Endothelial cell (in vitro differentiated cells): ENCODE measurements at places on chromosomes 1 and 21. TPM values are rescaled to one million over a fixed set of nuclear protein-coding genes. Genes with fewer than 3 reads are reported as not detected.

FBXO2 gene
- total RNA-seq, result 1.6 TPM

GRCh38 chr1:12406211-12407021 is 176.6 kb downstream of the VPS13D start:
- DNase-seq, result no peak

DNA sequence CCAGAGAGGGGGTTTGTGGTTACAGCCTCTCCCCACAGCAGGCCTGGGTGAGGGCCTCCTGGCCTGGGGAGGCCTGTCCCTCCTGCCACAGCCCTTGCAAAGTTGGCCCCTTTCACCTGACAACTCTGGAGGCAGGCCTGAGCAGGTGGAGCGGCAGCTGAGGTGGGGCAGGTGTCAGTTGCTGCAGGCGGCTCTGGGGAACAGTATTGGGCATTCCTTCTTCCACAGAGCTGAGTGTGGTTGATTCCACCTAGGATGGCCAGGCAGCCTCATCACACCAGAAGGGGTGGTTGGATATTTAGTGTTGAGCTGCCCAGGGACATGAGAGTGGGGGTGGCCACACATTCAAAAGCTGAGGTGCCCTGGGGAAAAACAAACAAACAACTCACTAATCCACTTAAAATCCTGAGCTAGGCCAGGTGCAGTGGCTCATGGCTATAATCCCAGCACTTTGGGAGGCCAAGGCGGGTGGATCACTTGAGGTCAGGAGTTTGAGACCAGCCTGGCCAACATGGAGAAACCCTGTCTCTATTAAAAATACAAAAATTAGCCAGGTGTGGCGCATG is 31.1 kb downstream of the PIGP start:
- DNase-seq, result no peak

DNA sequence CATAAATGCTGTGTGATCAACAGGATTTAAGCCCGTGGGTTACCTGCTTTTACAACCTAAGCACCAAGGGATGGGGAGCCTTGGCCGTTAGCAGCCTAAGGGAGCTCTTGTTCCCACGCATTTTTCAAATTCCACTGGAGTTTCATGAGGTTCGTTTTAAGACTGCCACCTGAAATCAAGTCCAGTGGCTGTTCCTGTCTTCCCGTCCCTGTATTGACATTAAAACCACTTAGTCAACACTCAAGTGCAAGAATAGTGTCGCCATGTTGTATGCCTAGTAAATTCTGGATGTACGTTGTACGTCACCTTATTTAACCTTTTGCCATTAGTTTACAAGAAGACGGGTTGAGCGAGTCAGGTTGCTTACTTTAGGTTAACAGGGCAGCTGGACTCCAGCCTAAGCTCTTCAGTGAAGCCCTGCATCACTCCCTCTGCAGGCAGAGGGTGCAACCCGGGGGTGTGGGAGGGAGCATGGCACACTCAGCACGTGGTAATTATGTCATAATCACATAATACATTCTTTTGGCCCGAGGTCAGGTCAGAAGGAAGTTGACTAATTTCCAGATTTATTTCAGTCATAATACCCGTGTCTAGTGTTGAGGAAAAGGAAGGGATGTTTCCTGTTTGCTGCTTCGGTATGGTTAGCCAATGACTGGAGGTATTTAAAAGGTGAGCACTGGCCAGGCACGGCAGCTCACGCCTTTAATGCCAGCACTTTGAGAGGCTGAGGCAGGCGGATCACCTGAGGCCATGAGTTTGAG is 42.5 kb downstream of the CNST start:
- peak; percentile 35 for DNase-seq

ZFYVE9 gene
- 19.5 TPM for total RNA-seq

GRCh38 chr1:94951509-94952208 is 24.7 kb upstream of the CNN3 start:
- DNase-seq, result no peak

CRYBG2 gene
- 1.4 TPM for total RNA-seq

VANGL2 gene
- total RNA-seq, result 79.8 TPM

SLC25A34 gene
- total RNA-seq, result 3.5 TPM

A3GALT2 gene
- not detected for total RNA-seq
